Muscle of leg (tissue), 16 donors: ENCODE measurements at places on chromosomes 5 and 9. TPM values are rescaled to one million over a fixed set of nuclear protein-coding genes. Genes with fewer than 3 reads are reported as not detected.

DNA sequence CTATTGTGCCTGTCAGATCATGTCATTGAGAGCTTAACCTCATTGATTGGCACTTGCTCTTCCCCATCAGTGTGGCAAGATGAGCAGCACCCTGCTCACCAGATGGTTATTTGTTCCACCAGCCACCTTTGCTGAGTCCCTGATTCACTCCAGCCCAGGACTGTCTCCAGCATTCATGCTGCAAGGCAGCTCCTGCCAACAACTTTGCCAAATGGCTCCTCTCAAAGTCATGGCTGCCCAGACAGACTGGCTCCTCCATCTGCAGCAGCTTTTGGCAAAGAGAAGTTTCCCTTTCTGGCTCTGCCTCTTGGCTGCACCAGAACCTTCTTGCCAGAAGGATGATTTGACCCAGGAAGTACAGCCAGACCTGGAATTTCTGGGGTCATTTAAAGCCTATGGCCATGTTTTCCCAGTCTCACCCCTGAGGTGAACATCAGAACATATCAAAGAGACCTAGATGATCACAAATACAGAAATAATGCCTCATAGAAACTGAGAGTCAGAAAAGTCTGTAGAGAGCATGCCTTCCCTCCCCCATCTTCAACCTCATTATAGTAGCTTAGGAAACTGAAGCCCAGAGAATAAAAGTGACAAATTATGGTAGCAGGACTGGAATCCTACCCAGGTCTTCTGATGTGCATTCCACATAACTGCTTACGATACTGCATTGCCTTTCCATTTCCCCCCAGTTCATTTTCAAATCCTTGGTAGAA lies 10.4 kb downstream of the PPP2R2B start:
- DNase-seq, result no peak

- no peak for DNase-seq
These were observed 102.1 kb downstream of the C5orf15 start for GRCh38 chr5:133866160-133866902.

DNA sequence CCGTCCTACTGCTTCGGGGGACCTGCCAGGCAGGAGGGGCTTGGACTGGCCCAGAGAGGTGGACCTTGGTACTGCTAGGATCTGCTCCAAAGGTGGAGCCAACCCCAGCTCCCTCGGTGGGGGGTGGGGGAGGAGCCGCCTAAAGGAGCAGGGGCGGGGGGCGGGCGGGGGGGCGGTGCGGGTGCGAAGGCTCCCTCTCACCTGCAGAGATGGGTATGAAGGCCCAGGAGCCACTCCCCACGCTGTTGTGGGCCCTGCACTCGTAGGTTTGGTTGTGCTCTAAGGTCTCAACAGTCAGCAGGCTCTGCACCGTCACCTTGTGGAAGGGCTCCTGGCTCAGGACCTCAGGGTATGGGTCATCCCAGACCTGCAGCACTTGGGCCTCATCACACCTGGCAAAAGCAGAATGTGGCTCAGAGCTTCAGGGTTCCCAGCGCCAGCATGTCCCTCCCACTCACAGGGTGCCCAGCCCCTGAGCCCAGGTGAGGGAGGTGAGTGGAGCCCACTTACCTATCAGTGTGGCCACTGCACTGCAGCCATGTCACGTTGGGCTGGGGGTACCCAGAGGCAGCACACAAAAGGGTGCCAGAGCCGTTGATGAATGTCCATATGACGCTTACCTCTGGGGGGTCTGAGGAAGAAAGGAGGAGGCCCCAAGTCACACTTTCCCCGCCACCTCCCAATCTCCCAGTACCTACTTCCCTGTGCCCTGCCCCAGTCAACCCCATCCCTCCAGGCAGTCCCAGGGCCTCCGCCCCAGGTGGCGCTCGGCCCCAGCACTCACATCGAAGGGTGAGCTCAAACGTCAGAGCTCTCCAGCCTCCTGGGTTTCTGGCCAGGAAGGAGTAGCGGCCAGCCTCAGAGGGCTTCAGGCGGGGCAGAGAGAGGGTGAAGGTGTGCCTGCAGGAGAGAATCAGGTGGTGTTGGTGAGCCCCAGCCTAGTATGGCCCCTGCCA lies 16.4 kb downstream of the CSF1R start:
- DNase-seq, result no peak

The PCDHGC4 gene
- 1.8 TPM for total RNA-seq

DNA sequence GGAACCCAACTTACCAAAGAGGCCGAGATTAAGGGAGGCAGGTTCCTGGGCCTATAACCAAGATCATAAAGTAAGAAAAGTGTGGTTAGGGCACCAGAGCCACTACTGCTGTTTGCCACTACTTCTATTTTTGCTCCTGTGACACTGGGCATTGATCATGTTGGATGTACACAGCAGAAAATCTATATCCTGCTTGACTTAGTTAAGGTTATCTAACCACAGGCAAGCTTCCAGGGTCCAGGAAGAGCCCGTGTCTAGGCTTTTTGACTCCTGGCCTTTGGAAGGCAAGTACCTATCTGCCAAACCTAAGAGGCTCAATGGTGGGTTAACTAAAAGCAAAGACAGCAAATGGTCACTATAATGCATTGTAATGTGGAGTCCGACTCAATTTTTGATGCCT lies 497.5 kb upstream of the DMAC1 start:
- DNase-seq, result no peak

DNA sequence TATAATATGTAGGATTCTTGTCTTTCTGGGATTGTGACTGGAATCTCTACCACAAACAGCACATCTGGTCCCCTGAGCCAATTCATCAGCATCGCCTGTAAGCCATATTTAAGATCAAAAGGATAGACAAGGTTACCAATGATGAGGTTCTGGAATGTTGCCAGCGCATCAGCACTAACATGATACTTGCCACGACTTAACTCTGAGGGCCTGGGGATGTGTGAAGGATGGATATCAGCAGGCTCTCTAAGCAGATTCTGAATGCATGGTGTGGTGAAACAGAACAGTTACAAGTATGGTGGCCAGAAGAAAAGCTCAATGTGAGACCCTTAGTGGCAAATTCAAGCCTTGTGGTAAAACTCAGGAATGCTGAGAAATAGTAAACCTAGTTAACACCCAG lies 143.0 kb downstream of the XRCC4 start:
- no peak for DNase-seq

DNA sequence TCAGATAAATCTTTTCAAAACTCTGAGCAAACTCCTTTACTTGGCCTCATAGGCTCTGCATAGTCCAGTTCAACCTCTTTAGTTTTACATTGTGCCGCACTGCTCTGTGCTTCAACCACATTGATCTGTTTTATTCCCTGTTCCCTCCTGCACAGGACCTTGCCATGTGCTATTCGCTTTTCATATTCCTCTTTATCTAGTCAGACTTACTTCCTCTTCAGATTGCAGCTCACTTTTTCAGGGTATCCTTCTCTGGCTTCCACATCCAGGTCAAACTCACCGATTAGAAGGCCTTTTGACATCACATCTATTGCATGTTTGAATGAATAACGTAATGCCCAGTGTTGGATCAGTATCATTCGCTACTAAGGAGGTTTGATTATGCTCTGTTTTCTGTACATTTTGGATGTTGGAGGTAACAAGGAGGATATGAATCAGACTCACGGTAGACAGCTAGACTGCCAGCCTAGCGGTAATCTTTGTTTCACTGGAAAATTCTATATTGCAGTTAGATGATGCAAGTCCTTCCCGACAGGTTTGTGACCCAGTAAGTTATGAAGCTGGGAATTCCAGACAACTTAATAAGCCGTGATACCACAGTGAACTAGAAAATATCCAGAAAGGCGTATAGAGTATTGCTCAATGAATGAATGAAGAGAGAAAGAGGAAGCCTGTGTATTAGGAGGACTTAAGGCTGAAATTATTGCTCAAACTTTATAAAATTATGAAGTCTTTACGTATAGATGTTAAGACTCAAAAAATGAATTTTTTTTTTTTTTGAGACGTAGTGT lies 65.7 kb downstream of the IQGAP2 start:
- DNase-seq, result no peak

- DNase-seq, result no peak
These were observed 113.4 kb downstream of the MVB12B start for GRCh38 chr9:126439883-126440653.

DNA sequence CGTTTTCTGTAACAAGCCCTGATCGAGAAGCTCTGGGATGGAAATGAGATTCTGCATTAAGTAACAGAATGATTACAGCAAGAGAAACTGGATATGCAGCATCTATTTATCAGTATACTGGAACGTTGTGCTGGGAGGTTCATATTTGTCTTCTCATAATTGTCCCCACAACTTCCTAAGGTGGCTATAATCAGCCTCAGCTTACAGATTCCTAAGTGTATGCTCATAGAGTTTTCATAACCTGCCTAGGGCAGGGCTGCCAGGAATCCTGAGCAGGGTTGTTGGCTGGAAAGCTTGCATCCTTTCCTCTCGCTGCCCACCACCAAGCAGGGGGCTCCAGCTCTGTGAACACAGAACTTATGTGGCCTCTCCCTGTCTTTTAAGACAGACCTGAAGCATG lies 70.2 kb downstream of the FNBP1 start:
- DNase-seq, result no peak

The AJM1 gene
- 1.2 TPM for total RNA-seq

GRCh38 chr9:19464061-19464763 lies 55.4 kb downstream of the ACER2 start:
- DNase-seq, result no peak

The PCDHB10 gene
- total RNA-seq, result 2.1 TPM

GRCh38 chr5:5404381-5404780 lies 18.1 kb upstream of the ICE1 start:
- DNase-seq, result no peak

GRCh38 chr5:97297704-97298091 lies 114.7 kb upstream of the RIOK2 start:
- no peak for DNase-seq

DNA sequence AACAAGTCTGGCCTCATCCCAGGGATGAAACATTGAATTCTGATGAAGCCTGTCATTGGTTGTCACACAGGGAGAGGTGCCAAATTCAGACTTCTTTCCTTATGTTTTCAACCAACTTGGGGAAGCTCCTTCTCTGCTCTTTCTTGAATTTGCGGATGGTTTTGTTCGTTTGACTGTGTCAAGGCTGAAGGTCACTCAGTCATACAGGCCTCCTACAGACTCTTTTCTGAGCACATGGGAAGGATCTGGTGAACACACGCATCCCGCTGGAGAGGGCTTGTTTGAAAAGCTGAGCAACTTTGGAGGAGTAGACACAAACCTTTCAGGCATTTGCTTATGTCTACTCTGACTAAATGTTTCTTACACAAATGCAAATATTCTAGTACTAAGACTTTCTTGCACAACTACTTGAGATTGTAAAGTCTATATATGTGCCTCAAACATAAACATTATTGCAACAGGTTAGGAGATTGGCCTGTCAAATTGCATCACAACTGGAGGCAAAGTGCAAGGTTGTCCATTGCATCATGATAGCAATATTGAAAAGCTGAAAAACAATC lies 151.5 kb upstream of the NR3C1 start:
- DNase-seq, result no peak

- peak; percentile 58 for DNase-seq
These were observed 1.1 kb downstream of the UGCG start for GRCh38 chr9:111897601-111898137.

- peak; percentile 32 for DNase-seq
These were observed 924.9 kb upstream of the DMAC1 start for GRCh38 chr9:8724284-8725018.
